ENCODE measurements at places on chromosomes 3 and 15. TPM values are rescaled to one million over a fixed set of nuclear protein-coding genes. Genes with fewer than 3 reads are reported as not detected.

The FBXL22 gene
- 20.1 TPM for total RNA-seq

The SIN3A gene
- 25.5 TPM for total RNA-seq

The NR1I2 gene
- not detected for total RNA-seq

The UACA gene
- 30.1 TPM for total RNA-seq

The AADACL2 gene
- 0.16 TPM for total RNA-seq

The CD86 gene
- 5.1 TPM for total RNA-seq

The CHAC1 gene
- 11.9 TPM for total RNA-seq

DNA sequence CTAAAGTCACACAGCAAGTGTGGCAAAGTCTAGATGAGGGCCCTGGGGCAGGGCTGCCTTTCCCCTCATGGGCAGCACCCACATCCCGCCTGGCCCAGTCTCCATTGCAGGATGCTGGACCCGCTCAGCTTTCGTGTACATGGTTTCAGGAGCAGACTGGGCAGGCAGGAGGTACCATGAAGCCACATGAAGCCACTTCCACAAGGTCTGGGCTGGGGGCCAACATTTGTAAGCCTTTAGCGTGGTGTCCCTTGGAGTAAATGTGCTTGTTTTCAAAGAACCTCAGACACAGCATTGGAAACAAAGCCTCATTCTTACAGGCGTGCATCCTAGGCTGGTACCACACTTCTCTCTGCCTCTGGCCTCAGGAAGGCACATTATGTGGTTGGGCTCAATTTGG, 34.5 kb downstream of the UMPS start:
- DNase-seq, result no peak

DNA sequence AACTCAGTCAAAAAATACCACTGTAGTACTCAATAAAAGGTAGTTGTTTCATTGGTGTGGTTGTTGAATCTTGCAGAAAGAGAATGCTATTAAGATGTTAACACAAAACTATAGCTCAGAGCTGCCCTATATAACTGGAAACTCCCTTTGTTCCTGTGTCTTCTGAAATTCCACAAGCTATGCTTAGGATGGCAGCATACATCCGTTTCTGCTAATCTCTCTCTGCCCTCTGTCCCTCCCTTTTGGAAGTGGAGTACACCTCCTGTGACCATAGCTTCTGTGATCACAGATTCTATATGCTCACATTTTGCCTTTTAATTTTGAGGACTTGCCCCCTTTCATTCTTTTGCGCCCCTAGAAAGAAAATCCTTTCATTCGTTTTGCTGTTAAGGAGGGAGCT, 33.7 kb downstream of the ARPP21 start:
- no peak for DNase-seq

DNA sequence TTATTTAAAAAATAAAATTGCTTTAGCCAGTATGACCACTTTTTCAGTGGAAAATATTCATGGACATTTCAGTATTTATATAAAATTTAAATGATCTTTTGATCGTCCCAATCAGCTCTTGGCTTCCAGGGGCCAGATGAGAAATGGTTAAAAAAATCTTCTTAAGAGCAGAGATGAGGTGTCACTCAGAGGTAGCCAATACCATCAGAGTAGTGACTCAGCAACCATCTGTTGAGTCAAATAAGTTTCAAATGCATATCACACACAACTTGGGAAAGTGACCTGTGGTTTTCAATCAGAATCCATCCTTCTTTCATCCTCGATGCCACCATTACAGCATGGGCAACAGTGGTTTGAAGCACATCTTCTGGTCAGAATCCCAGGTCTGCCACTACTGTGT, 958.8 kb upstream of the NR2F2 start:
- no peak for DNase-seq

DNA sequence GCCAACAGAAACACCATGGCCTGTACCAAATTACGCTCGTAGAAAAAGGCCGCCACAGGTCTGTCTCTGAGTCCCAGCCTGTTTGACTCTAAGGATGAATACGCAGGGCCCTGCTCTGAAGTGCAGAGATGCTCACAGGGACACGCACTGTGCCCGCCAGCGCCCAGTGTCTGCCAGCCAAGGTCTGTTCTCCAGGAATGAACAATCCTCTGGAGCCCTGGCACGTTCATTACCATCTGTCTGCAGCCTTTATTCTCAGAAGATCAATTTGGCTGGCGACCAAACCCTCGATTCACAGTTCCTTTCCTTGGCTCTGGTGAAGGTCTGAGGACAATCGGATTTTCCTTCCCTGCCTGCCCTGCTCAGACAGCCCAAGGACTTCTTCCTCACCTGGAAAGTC, 66.3 kb downstream of the NIPA2 start:
- no peak for DNase-seq

DNA sequence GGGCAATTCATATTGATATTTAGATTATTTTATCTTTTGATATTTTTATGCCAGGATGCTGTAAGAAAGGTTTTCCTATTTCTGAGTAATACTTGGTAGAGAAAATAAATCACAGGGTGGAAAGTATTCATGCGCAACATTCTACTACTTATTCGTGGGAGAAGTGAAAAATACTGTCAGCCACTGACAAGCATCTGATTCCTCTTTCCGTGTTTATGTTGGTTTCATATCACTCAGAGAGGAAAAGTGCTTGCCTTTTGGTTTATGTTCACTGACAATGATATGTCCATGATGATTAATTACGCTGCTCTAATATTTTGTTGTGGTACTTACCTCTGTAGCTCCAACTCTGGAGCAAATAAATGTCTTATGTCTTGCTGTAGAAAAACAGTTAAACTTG, 429.4 kb downstream of the EDEM1 start:
- no peak for DNase-seq

- no peak for DNase-seq
These were observed 14.1 kb downstream of the TMEM207 start for GRCh38 chr3:190435618-190436017.

- DNase-seq, result no peak
These were observed 57.5 kb downstream of the RBMS3 start for GRCh38 chr3:29338377-29338776.

GRCh38 chr3:62361824-62362223, 11.5 kb downstream of the FEZF2 start:
- no peak for DNase-seq

DNA sequence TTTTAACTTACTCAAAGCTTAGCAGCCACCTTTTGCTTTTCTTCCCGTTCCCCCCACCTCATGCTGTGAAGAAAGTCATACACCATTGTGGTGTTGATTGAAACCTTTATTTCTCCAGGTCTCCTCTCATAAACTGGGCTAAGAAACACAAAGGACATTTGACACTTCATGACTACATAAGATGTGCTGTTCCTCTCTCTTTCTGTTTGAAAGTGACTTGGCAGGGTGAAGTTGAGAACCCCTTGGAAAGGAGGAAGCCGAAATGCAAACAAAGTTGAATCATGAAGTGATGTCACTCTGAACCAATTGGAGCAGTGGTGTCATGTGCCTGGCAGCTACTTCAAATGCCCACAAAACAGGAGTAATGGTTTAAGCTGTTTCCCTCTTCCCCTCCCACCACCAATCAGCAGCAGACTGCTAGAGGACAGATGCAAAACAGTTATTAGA, 174.7 kb downstream of the IGF1R start:
- DNase-seq, result no peak

- no peak for DNase-seq
These were observed 153.5 kb downstream of the FNDC3B start for GRCh38 chr3:172192830-172193415.

- no peak for DNase-seq
These were observed 23.6 kb downstream of the SIAH2 start for GRCh38 chr3:150739200-150739863.

DNA sequence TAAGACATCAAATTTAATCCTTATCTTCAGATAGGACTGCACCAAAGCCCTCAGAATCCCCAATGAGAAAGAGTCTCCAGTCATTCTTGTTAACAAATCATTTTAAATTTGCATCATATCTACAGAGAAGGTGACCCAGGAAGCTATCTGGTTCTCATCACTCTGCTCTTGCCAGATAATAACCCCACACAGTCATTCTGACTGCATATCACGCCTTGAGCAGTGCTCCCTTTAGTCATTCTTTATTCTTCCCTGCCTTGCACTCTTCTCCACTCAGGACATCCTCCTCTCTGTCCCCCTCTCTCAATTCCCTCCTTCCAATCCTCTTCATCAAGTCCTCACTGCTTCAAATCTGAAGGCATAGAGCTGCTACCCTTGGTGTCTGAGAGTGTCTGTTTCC, 83.7 kb upstream of the COL6A6 start:
- no peak for DNase-seq

DNA sequence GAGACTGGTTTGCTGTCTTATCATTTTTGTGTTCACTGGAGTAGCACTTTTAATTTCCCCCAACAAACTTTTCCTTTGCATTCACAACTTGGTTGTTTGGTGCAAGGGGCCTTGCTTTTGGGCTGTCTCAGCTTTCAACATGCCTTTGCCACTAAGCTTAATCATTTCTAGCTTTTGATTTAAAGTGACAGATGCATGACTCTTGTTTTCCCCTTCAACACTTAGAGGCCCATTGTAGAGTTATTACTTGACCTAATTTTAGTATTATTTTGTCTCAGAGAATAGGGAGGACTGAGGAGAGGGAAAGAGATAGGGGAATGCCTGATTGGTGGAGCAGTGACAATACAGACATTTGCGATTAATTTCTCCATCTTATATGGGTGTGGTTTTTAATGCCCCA, 340.1 kb upstream of the MANF start:
- DNase-seq, result no peak

- DNase-seq, result no peak
These were observed 154.7 kb upstream of the GOLIM4 start for GRCh38 chr3:168250415-168250861.

DNA sequence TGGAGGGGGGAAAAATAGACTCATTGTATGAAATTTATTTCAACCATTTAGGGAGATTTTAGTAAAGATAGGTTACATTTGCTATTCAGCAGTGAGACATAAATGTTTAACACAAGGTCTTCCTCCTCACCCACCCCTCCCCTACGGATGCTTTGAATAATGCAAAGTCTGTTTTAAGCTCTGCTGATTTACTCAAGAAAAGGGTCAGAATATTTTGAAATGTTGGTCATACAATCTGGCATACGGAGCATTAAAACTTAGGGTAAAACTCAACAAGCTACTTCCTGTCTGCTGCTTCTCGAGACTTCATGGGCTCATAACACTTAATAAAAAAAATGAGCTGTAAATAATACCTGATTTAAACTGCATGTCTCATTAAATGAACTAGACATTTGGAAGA, 156.3 kb downstream of the WNT5A start:
- DNase-seq, result no peak
